H9 (cell line): ENCODE measurements at places on chromosomes 6 and 20. TPM values are rescaled to one million over a fixed set of nuclear protein-coding genes. Genes with fewer than 3 reads are reported as not detected.

DNA sequence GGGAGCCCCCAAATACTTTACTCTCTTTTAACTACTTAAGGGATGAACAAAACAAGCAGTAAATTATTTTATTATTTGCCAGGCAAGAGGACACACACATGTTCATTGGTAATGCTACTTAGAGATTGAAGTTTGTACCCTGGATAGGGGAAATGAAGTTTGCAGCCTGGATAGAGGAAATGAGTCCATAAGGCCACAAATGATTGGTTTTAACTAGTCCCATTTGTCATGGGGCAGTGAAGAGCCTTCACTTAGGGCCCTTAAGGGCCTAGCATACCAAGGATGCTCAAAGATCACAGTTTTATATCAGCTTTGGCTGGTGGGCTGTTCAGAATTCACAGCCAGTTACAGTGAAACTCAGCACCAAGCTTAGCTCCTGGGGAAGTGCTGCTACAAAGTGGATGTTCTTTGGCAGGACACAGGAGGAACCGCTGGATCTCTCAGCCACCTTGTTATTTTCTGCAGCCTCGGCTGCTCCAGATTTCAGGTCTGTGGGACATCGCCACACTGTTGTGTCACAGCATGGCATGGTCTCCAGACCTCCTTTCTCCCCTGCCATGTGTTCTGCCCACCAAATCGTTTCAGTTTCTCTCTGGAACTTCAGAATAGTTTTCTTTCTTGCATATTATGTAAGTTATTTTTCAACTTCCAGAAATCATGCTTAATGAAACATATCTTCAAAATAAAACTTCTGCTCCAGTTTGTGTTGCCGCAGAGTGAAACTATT is 41.8 kb downstream of the NCOA7 start:
- H3K36me3 ChIP-seq: no peaks in the 10 kb centered on the region
- DNase-seq: no peak
- no peaks in the 10 kb centered on the region; the same call in 1 of the 2 replicates for H3K4me1 ChIP-seq
- H3K4me3 ChIP-seq: no peak overlapping the region
- no peak overlapping the region for H3K27ac ChIP-seq

The LHFPL5 gene
- not detected in 2 replicates for total RNA-seq

DNA sequence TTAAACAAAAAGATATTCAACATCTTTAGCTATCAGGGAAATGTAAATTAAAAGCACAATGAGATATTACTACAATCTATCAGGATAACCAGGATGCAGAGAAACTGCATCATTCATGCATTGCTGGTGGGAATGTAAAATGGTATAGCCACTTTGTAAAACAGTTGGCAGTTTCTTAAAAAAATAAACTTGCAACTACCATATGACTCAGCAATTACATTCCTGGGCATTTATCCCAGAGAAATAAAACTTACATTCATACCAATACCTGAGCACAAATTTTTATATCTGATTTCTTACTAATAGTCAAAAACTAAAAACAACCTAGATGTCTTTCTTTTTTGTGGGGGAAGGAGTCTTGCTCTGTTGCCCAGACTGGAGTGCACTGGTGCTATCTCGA is 190.3 kb upstream of the TAB2 start:
- no peak overlapping the region for H3K4me3 ChIP-seq
- H3K4me1 ChIP-seq: no peaks in the 10 kb centered on the region
- no peak overlapping the region for H3K27ac ChIP-seq
- H3K36me3 ChIP-seq: no peaks in the 10 kb centered on the region; the same call in 1 of the 2 replicates
- H3K27me3 ChIP-seq: no peaks in the 10 kb centered on the region

DNA sequence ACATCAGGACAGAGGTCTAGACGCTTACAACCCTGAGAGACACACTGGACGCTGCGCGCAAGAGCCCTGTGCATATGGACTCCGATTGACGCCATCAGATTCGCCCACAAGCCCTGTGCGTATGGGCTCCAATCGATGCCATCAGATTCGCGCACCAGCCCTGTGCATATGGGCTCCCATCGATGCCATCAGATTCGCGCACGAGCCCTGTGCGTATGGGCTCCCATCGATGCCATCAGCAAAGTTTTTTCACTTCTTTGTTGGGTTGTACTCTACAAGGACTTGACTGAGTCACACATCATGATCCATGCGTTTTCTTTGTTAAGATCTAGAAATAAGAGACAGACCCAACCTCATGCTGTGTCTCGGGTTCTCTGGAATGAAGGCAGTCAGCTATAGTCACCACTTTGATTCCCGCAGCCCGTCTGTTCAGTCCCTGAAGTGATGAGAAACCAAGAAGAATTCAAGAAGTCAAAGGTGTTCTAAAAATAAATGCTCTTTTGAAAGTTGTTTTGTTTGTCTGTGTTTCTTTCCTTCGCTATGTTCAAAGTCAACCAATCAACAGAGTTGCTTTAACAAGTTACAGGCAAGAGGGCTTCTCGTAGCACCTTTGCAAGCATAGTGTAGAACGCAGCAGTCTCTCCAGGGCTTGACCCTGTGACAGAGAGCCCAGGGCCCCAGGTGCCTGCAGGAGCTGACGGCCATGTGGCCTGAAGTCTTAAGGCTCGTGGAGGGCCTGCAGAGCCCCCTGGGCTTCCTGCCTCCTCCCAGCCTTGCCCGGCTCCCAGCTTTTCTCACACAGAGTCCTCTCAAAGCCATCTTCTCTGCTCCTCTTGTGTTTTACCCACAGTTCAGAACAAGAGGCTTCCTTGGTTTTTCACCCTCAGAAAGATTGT is 7.9 kb downstream of the RPS6KA2 start:
- peaks cover 4% of the 10 kb centered on the region; the same call in 1 of the 2 replicates for H3K4me1 ChIP-seq
- peaks cover 15% of the 10 kb centered on the region for H3K36me3 ChIP-seq
- H3K4me3 ChIP-seq: no peak overlapping the region
- DNase-seq: no peak

DNA sequence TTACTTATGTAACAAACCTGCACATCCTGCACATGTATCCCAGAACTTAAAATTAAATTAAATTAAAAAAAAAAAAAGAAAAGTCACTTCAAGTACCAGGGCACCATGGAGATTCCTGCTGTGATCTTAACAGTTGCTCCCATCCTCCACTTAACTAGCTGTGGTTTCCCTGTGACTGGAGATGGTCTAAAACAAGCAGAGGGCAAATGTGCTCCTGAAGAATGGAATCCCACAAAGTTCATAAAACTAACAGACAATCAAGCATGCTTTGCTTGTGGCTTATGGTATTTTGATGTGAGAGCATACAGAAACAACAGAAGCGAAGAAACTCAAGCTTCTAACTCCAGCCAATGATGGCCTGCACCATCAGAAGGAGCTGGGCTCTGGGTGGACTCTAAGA is 153.6 kb upstream of the KCNK16 start:
- no peak for DNase-seq
- H3K27ac ChIP-seq: no peak overlapping the region
- no peaks in the 10 kb centered on the region for H3K36me3 ChIP-seq
- no peak overlapping the region for H3K4me3 ChIP-seq
- H3K27me3 ChIP-seq: no peaks in the 10 kb centered on the region
- H3K4me1 ChIP-seq: no peaks in the 10 kb centered on the region; the same call in 1 of the 2 replicates

- peaks cover 12% of the 10 kb centered on the region for H3K4me1 ChIP-seq
- H3K36me3 ChIP-seq: no peaks in the 10 kb centered on the region
- H3K27ac ChIP-seq: no peak overlapping the region
Measured at GRCh38 chr6:56914798-56915658, 39.9 kb upstream of the BEND6 start.

- H3K36me3 ChIP-seq: no peaks in the 10 kb centered on the region
- no peak overlapping the region for H3K4me3 ChIP-seq
- DNase-seq: no peak
Measured at GRCh38 chr6:37594895-37595294, 95.2 kb upstream of the CCDC167 start.

The CHRNA4 gene
- 1.1 and 2.5 TPM in 2 replicates for total RNA-seq
